AG08396 (cell line): ENCODE measurements at places on chromosomes 12 and 14.

- DNase-seq, result peak; percentile 70
These were observed 97.0 kb downstream of the TMEM30B start for GRCh38 chr14:61184112-61184511.

GRCh38 chr12:53825246-53826081, 73.7 kb upstream of the CISTR start:
- DNase-seq, result peak; percentile 53

DNA sequence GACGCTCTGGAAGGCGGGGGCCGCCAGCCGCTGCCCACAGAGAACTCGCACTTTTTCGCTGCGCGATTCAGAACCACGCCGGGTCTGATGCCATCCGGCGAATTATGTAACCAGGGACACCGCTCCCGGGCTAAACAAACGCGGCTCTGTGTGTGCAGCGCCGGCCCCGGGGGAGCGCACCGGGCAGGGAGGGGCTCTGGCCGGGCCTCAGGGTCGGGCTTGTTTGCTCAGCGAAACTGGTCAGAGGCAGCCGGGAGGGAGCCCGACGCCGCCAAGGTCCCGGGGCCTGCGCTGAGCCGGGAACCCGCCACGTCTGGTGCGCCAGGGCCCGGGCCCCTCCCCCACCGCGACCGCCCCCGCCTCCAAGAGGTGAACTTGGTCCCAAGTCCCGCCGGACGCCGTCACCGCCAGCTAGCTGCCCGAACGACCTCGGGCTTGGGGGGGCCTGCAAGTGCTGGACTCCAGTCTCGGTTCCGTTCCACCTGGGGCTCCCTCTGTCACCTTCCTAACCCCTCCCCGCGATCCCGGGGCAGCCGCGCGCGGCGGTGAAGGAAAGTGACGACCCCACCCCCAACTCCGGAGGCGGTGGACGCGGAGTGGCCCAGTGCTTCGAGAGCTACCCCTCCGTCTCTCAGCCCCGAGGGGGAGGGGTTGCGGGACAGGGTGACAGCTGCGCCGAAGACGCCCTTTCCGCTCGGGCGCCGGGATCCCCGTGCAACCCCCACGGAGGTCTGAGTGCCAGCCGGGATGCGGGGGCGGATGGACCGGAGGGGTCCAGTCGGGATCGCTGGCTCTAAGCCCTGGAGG, 848 bp downstream of the CTDSP2 start:
- DNase-seq, result peak; percentile 66

DNA sequence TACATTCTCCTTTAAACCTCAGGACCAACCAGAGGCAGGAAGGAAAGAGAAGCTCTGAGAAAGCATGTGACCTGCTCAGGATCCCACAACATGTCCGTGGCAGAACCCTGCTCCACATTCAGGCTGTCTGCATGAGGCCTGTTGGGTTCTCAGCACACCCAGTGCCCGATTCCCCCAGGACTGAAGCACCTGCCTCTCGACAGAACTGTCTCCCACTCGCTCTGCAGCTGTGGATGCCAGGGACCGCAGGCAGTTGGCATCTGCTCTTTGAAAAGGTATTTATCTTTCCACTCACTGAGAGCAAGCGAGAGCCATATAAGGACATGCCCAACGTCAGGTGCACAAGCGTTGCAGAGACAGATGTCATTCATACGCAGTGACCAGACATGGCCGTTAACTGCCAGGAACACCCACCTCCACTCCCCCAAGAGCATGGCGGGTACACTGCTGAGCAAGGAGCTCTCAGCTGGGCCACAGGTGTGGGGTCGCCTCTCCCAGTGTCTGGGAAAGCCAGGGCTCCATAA, 18.9 kb downstream of the PITPNM2 start:
- DNase-seq, result no peak

GRCh38 chr12:58870595-58870994, 49.7 kb downstream of the LRIG3 start:
- no peak for DNase-seq

DNA sequence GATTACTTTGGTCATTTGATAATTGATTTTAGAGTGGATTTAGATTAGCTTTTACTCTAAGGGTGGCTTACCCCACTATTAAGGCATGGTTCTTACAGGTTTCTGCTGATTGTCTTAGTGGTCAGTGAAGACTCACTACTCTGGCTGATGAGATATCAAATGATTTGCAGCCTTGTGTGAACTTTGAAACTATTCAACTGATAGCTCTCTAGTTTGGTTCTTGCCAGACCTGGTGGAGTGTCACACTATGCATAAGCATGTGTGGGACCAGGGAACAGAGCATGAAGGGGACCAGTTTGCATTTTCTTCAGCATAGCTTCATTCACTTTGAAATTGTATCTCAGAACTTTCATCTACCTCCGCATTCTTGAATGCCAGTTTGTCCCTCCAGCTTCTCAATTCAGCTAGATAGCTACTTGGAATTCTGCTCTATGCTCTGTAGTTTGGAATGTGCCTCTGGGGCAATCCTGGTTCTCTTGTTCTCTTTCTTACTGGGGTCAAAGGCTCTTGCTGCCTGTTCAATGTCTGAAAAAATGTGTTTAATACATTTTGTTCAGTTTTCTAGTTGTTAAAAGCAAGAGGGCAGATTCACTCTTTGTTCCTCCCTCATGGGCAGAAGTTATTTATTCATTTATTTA, 12.7 kb downstream of the SCYL2 start:
- peak; percentile 22 for DNase-seq

DNA sequence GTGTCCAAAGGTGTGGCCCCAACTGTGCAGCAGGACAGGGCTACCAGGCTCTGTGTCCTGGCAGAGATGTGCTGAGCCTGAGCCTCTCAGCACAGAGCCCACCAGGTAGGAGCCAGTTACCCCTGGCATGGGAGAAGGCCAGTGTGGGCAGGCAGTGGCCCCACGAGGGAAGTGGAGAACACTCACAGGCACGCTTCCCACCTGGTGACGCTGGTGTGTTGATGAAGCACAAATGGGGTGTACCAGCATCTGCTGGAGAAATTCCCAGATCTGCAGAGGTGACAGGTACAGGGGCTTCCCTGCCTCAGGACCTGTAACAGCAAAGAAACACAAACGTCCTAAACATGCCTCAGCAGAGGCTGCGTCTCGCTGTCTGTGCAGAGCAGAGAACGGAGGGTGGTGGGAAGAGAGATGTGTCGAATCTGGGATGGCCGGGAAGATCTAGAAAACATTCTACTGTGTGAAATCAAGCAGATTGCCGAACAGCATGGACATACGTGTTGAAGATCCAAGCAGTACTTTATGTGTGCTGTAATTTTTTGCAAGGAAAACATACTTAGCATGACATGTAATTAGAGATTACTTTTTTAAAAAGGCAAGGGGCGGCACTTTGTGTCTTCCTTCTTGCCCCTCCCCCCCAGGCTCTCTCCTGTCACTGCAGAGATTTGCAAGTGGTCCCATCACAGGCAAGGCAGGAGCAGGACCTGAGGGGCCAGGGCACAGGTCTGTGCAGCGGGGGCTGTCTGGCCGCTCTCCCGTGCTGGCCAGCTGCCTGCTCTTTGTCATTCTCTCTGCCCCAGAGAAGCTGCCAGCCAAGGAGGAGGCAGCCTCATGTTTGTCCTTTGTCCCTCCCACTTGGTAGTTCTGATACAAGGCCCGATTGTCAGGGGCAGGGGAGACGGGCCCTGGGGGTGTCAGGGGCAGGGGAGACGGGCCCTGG, 17.3 kb downstream of the HIP1R start:
- peak; percentile 74 for DNase-seq

- no peak for DNase-seq
These were observed 915.6 kb upstream of the LRFN5 start for GRCh38 chr14:40691066-40691465.

- no peak for DNase-seq
These were observed 35.6 kb downstream of the TMEM120B start for GRCh38 chr12:121748218-121748570.

GRCh38 chr14:35883677-35884293, 57.6 kb downstream of the BRMS1L start:
- DNase-seq, result peak; percentile 34

GRCh38 chr12:39815746-39816145, 196.1 kb upstream of the ABCD2 start:
- no peak for DNase-seq

GRCh38 chr12:117596968-117597367, 235.5 kb upstream of the NOS1 start:
- no peak for DNase-seq

- peak; percentile 24 for DNase-seq
These were observed 19.5 kb upstream of the PPFIBP1 start for GRCh38 chr12:27504507-27504906.

DNA sequence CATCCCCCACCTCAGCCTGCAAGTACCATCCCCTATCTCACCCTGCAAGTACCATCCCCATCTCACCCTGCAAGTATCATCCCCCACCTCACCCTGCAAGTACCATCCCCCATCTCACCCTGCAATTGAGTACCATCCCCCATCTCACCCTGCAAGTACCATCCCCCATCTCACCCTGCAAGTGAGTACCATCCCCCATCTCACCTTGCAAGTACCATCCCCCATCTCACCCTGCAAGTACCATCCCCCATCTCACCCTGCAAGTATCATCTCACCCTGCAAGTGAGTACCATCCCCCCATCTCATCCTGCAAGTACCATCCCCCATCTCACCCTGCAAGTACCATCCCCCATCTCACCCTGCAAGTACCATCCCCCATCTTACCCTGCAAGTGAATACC, 45.0 kb downstream of the ZC3H14 start:
- DNase-seq, result no peak

- DNase-seq, result no peak
These were observed 25.0 kb upstream of the SLC17A8 start for GRCh38 chr12:100331871-100332270.

DNA sequence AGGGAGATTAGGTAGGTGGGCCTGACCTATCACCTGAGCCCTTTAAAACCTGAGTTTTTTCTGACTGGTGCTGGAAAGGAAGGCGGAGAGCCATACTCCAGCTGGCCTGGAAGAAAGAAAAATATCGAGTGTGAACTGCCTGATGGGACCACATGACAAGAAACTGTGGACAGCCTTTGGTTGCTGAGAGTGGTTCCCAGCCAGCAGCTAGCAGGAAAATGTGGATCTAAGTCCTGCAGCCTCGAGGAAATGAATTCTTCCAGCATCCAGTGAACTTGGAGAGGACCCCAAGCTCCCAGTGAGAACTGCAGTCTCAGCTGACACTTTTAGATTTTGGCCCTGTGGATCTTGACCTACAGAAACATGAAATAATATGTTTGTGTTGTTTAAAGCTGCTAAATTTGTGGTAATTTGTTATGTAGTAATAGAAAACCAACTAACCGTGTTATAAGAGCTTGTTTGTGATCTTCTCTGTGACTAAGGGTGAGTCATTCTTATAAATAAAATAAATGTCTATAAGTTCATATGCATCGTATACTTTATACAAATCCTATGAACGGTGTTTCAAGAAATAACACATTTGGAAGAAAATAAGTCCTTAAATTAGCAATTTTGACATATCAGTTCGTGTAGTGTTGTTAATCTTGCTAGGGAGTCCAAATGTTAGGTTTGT, 359.6 kb downstream of the BMP4 start:
- DNase-seq, result no peak

GRCh38 chr14:90760078-90760444, 56.2 kb downstream of the TTC7B start:
- DNase-seq, result no peak

GRCh38 chr12:47846294-47846996, 26.7 kb upstream of the HDAC7 start:
- DNase-seq, result no peak

DNA sequence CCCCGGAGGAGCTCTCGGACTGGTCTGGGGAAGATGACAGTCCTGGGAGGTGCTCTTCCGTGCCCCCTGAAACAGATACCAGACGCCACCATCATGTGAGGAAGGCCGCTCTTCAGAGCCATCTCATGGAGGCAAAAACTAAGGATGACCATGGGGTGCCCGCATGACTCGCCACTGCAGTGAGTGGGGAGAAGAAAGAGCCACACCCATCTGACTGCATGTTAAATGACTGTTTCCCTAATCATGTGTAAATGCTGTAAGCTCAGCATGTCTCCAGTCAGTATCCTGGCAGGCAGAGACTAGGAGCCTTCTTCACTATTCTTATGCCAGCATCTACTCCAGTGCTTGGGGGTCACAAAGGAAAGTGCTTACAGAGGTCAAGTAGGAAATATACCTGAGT, 4.0 kb downstream of the STON2 start:
- no peak for DNase-seq

- DNase-seq, result no peak
These were observed 92.8 kb upstream of the KCNA1 start for GRCh38 chr12:4816744-4817525.

- DNase-seq, result no peak
These were observed 7.5 kb downstream of the UBR7 start for GRCh38 chr14:93214598-93214997.

GRCh38 chr14:30521899-30522736, 36.8 kb upstream of the G2E3 start:
- peak; percentile 35 for DNase-seq

GRCh38 chr14:75539162-75539560, 16.9 kb downstream of the BATF start:
- DNase-seq, result no peak

DNA sequence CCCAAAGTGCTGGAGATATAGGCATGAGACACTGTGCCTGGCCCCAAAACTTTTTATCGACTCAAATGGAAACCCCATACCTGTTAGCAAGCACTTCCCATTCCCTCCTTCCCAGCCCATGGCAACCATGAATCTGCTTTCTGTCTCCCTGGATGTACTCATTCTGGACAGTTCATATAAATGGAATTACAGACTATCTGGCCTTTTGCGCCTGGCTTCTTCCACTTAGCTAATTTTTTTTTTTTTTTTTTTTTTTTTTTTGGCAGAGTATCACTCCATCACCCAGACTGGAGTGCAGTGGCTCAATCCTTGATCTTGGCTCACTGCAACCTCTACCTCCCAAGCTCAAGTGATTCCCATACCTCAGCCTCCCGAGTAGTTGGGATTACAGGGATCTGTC, 134.5 kb upstream of the MED13L start:
- no peak for DNase-seq

DNA sequence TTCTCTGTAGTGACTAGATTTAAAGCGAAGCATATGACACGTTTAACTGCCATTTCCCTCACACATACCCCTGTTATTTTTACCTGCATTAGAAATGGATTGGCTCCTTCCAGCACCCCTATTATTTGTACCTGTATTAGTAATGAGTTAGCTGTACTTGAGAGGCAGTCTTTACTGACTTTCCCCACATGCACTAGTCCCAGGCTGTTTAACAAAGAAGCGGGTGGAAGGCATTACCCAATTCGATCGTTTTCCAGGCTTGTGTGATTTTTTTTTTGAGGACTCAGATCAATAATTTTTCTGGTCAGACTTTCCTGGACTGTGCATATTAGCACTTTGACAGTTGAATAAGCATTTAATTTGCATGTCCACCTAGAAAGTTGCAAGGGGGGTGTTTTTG, 46.4 kb downstream of the RAD52 start:
- no peak for DNase-seq

- DNase-seq, result no peak
These were observed 147.8 kb downstream of the ATXN7L3B start for GRCh38 chr12:74685385-74685784.

GRCh38 chr12:1502831-1503230, 91.5 kb downstream of the FBXL14 start:
- DNase-seq, result peak; percentile 46

GRCh38 chr14:77589099-77589498, 27.3 kb downstream of the SPTLC2 start:
- DNase-seq, result no peak

GRCh38 chr12:111692575-111693210, 6.8 kb downstream of the ACAD10 start:
- DNase-seq, result peak; percentile 47

GRCh38 chr14:67933266-67933665, 113.7 kb downstream of the RAD51B start:
- no peak for DNase-seq
